ENCODE measurements at places on chromosomes 5 and 9.

DNA sequence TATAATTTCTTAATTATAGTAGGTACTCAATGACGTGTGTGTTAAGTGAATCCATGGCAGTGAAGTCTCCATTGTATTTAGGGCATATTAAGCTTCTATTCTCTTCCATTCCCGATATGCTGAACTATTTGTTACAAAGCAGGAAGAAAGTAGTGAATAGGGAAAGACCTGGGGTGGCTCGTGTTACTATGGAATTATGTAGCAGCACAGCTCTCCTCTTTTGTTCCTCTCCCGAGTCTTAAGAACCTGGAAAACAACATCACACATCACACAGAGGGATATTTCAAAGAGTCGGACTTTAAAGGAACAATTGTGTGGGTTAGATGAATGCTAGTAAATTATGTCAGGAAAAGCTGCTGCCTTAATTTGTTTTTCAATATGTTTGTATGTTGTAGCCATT, 131.8 kb downstream of the PCSK5 start:
- no peaks in the 10 kb centered on the region for H3K4me1 ChIP-seq
- no peaks in the 10 kb centered on the region for H3K27me3 ChIP-seq
- H3K4me3 ChIP-seq, result no peak overlapping the region
- no peak overlapping the region for H3K27ac ChIP-seq

- DNase-seq, result no peak
- H3K27me3 ChIP-seq, result peaks cover 4% of the 10 kb centered on the region
- H3K4me1 ChIP-seq, result peaks cover 12% of the 10 kb centered on the region
- H3K4me3 ChIP-seq, result no peak overlapping the region
- no peaks in the 10 kb centered on the region for H3K36me3 ChIP-seq
- H3K27ac ChIP-seq, result no peak overlapping the region
Observed at GRCh38 chr5:68139611-68140441, 75.7 kb upstream of the PIK3R1 start.

GRCh38 chr9:4243877-4244812, 55.7 kb downstream of the GLIS3 start:
- peaks cover 4% of the 10 kb centered on the region for H3K27me3 ChIP-seq
- no peak overlapping the region for H3K27ac ChIP-seq
- DNase-seq, result no peak
- H3K36me3 ChIP-seq, result no peaks in the 10 kb centered on the region
- H3K4me3 ChIP-seq, result no peak overlapping the region
- H3K4me1 ChIP-seq, result peaks cover 6% of the 10 kb centered on the region

DNA sequence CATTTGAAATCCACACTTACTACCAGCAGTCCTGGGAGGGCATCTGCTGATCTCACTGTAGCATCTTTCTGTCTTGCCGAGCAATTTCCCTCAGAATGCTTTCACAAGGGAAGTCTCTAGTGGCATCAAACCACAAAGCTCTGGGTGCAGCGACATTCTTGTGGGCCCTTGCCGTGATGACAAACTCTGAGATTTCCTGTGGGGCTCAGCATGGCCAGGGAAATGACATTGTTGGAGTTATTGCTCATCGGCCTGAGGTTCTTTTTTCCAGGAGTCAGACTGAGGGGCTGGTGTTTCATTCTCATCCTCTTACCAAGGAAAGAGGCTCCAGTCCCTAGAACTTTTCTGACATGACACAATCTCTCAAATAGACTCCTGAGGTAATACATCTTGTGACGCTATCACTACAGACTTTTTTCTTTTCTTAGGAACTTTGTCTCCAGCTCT, 51.4 kb downstream of the PFDN1 start:
- peak; percentile 16 for DNase-seq
- H3K27me3 ChIP-seq, result no peaks in the 10 kb centered on the region
- no peaks in the 10 kb centered on the region for H3K36me3 ChIP-seq
- no peak overlapping the region for H3K4me3 ChIP-seq
- no peak overlapping the region for H3K27ac ChIP-seq
- H3K4me1 ChIP-seq, result peaks cover 17% of the 10 kb centered on the region

- no peak overlapping the region for H3K4me3 ChIP-seq
- H3K36me3 ChIP-seq, result no peaks in the 10 kb centered on the region
- DNase-seq, result no peak
Observed at GRCh38 chr9:95626885-95627558, 110.3 kb upstream of the PTCH1 start.

- H3K27me3 ChIP-seq, result peaks cover 12% of the 10 kb centered on the region
- no peak for DNase-seq
- H3K4me1 ChIP-seq, result no peaks in the 10 kb centered on the region
Observed at GRCh38 chr5:68949256-68949655, 144.6 kb upstream of the SLC30A5 start.

- no peak for DNase-seq
- no peak overlapping the region for H3K4me3 ChIP-seq
- no peaks in the 10 kb centered on the region for H3K36me3 ChIP-seq
Observed at GRCh38 chr9:126211441-126212074, 115.1 kb upstream of the MVB12B start.

- DNase-seq, result no peak
- no peaks in the 10 kb centered on the region for H3K36me3 ChIP-seq
- no peak overlapping the region for H3K27ac ChIP-seq
- no peaks in the 10 kb centered on the region for H3K4me1 ChIP-seq
- no peaks in the 10 kb centered on the region for H3K27me3 ChIP-seq
- H3K4me3 ChIP-seq, result no peak overlapping the region
Observed at GRCh38 chr9:100498592-100498991, 25.6 kb downstream of the TMEFF1 start.

GRCh38 chr9:114289571-114290481, 33.1 kb upstream of the ORM1 start:
- H3K36me3 ChIP-seq, result no peaks in the 10 kb centered on the region
- H3K4me1 ChIP-seq, result peaks cover 8% of the 10 kb centered on the region
- no peak overlapping the region for H3K27ac ChIP-seq

DNA sequence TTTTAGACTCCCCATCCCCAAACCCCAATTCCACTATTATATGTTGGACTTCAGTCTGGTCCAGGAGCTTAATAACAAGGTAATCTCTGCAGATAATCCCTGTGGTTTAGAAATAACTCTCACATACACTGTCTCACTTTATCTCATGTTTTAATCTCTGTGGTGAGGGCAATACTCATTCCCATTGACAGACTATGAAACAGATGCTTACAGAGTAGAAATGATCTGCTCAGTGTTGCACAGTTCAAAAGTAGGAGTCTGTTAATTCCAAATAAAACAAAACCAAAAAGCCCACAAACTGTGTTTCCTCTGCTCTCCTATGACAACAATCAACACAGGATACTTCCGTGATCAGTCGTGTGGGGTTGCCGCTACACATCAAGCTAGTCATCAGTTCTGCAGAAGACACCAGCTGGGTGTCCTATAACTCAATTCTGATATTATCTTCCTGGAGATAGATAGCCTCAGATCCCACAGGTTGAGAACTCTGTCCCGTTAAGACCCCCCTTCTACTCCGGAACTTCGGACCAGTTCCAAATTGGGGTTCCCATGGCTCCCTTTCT, 26.3 kb upstream of the FANCC start:
- no peak overlapping the region for H3K27ac ChIP-seq
- no peak overlapping the region for H3K4me3 ChIP-seq
- no peak for DNase-seq
- peaks cover 26% of the 10 kb centered on the region for H3K27me3 ChIP-seq
- H3K4me1 ChIP-seq, result no peaks in the 10 kb centered on the region

DNA sequence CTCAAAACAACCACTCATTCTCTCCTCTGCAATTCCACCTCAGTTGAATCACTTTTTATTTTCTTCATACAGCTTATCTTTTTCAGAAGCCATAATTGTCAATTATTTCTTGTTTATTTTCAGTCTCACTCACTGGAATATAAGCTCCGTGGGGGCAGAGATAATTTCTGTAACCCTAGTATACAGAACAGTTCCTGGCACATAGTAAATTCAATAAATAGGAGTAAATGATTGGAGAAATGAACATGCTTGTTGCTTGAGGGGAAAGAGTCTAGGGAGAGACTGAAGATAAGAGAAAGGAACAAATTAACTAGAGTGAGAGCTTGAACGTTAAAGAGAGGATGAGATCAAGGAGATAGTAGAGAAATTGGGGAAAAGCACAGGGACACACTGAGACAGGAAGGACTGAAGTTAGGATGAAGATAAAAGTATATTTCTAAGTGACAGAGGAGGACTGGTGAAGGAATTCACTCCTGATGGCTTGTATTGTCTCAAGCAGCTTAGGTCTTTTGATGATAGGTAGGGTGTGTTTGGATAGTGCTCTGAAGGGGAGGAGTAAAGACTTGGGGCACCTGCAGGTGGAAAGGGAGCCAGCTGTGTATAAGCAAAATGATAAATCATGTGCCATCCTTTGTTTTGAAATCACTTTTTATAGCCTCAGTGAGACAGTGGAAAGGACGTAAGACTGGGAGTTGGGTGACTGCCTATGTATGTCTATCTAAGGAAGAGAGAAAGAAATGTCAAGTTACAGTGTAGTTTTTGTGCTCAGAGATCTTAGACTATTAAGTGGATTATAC, 2.2 kb downstream of the NAA35 start:
- peaks cover 17% of the 10 kb centered on the region for H3K4me1 ChIP-seq
- H3K36me3 ChIP-seq, result peaks cover 19% of the 10 kb centered on the region

DNA sequence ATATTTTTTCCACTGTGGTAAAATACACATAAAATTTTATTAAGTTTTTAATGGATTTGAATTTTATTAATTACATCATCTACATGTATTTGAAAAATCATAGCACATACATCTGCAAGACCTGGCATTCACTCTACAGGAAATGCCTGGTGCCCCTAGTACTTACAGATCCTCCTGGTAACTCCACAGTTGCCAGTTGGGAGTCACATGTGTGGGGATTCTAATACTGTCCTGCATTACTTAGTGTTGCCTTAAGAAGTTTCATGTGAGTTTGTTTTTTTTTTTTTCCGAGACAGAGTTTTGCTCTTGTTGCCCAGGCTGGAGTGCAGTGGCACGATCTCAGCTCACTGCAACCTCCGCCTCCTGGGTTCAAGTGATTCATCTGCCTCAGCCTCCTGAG, 18.1 kb downstream of the KDM3B start:
- peaks cover 33% of the 10 kb centered on the region for H3K4me1 ChIP-seq
- no peak overlapping the region for H3K4me3 ChIP-seq
- peaks cover 26% of the 10 kb centered on the region for H3K36me3 ChIP-seq
- no peak overlapping the region for H3K27ac ChIP-seq
- DNase-seq, result no peak

GRCh38 chr5:112312295-112313275, 106.5 kb downstream of the EPB41L4A start:
- DNase-seq, result no peak
- H3K27ac ChIP-seq, result no peak overlapping the region
- peaks cover 9% of the 10 kb centered on the region for H3K27me3 ChIP-seq
- H3K4me1 ChIP-seq, result no peaks in the 10 kb centered on the region

DNA sequence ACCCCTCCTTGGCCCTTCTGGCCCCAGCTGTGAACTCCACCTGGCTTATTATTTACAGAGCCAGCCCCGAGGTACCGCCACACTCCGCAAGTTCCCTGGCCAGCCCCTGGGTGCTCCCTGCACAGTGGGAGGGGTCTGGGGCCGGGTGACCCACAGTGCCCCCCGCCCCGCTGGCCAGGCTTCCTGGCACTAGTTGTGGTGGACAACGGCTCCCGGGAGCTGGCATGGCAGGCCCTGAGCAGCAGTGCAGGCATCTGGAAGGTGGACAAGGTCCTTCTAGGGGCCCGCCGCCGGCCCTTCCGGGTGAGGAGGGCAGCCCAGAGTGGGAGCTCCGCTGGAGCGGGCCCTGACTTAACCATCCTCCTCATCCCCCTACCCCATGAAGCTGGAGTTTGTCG, 3.9 kb downstream of the MAMDC4 start:
- no peaks in the 10 kb centered on the region for H3K4me1 ChIP-seq
- no peak overlapping the region for H3K4me3 ChIP-seq
- DNase-seq, result no peak
- H3K27me3 ChIP-seq, result no peaks in the 10 kb centered on the region
- H3K27ac ChIP-seq, result no peak overlapping the region

- H3K4me1 ChIP-seq, result no peaks in the 10 kb centered on the region
- no peaks in the 10 kb centered on the region for H3K36me3 ChIP-seq
- no peak overlapping the region for H3K27ac ChIP-seq
- H3K27me3 ChIP-seq, result no peaks in the 10 kb centered on the region
- DNase-seq, result no peak
- H3K4me3 ChIP-seq, result no peak overlapping the region
Observed at GRCh38 chr9:3576328-3576727, 50.5 kb upstream of the RFX3 start.

GRCh38 chr5:7802855-7803254, 48.1 kb downstream of the CFAP90 start:
- peaks cover 28% of the 10 kb centered on the region for H3K27me3 ChIP-seq
- H3K4me3 ChIP-seq, result no peak overlapping the region

DNA sequence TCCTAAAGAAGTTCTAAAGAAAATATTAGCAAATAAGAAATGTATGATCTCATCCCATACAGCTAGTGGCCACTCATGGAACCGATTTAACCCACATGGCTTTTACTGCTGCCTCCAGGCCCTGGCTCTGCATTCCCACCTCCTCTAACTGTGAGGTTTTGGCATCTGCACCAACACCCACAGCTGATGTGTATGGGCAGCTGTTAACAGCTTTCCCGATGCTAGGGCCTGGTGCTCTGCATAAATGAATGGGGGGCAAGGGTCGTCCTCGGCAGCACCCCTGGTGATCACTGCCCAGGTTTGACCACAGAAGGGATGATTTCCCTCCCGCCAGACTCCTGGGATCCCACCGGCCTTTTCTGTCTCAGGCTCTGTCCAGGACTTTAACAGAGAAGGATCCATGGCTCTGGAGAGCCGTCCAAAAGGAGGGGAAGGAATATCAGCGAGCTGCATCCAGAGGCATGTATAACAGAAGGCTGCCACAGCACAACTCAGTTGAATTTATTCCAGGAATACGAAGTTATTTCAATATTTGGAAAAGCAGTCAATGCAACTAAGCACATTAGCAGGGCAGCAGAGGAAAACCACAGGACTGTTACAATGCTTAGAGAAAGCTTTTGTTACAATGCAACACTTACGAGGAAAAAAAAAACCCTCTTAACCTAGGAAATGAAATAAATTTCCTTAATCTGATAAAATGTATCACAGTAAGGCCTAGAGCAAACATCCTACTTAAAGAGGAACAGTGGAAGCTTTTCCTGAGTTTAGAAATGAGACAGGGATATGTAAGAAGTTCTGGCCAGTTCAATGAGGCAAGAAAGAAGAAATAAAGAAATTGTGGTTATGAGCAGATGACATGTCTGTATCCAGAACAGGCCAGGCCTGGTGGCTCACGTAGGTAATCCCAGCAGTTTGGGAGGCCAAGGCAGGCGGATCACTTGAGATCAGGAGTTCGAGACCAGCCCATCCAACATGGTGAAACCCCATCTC, 63.1 kb downstream of the NACC2 start:
- H3K4me1 ChIP-seq, result peaks cover 13% of the 10 kb centered on the region
- H3K27me3 ChIP-seq, result no peaks in the 10 kb centered on the region
- H3K27ac ChIP-seq, result no peak overlapping the region
- peaks cover 4% of the 10 kb centered on the region for H3K36me3 ChIP-seq
- no peak overlapping the region for H3K4me3 ChIP-seq

- no peaks in the 10 kb centered on the region for H3K36me3 ChIP-seq
- H3K27me3 ChIP-seq, result no peaks in the 10 kb centered on the region
- no peak overlapping the region for H3K4me3 ChIP-seq
- H3K4me1 ChIP-seq, result no peaks in the 10 kb centered on the region
- no peak for DNase-seq
- H3K27ac ChIP-seq, result no peak overlapping the region
Observed at GRCh38 chr5:149632311-149633251, 51.3 kb downstream of the ARHGEF37 start.
